Placental epithelial cell (primary cell): ENCODE measurements at places on chromosomes 13 and 19. TPM values are rescaled to one million over a fixed set of nuclear protein-coding genes. Genes with fewer than 3 reads are reported as not detected.

The LILRA1 gene
- total RNA-seq = under 0.01 TPM in 1 of 2 replicates, not detected in the other

The ZNF816 gene
- total RNA-seq = 14.7 and 14.9 TPM in 2 replicates

The SEMA6B gene
- not detected in 2 replicates for total RNA-seq

The ZNF324B gene
- 13.3 and 14.6 TPM in 2 replicates for total RNA-seq

The GPR12 gene
- total RNA-seq = not detected in 2 replicates

The METTL21C gene
- 0.39 TPM in 1 of 2 replicates, not detected in the other for total RNA-seq
